ENCODE measurements at places on chromosomes 11 and 22.

DNA sequence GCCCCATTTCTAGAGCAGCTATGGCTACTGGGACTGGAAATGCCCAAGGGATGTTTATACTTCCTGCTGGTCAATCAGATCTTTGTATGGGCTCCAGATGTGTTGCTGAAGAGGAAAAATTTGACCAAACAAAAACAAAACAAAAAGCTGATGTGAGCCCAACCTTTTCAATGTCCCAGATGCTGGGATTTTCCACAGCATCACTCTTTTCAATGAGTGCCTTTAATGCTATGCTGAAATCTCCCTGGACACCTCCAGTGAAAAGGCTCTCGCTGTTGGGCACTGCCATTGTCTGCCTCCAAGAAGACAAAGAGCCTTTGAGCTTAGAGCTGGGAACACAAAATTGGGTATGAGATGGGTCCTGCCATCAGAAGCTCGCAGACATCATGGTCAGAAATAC lies 671.9 kb downstream of the NTM start:
- DNase-seq = no peak

DNA sequence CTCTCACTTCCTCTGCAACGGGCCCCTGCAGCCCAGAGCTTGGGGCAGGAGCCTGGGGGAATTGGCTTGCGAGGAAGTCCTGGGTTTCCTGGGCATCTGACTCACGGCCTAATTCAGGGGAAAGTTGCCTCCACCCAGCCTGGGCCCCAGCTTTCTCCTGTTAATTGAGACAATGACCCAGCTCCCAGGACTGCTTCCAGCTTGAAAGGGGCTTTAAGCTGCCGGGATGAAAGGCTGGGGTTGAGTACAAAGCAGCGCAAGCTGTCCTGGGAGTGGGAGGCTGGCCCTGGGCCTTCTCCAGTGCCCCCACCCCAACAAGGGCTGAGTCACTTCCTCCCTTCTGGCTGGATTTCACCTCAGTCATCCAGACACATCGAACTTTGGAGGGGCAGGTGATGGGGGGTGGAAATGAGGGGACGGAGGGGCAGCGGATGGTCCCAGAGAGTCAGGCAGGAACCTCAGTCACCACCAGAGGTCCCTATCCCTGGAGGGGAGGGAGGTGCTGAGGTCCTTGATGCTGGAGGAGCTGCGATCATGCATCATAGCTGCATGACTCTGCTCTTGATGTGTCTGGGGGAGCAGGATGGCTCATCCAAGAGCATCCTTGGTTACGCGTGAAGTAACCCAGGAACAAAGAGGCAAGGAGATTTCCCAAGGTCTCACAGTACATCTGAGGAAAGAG lies 30.1 kb upstream of the OAF start:
- DNase-seq = no peak

GRCh38 chr11:102154806-102155205 lies 44.6 kb downstream of the YAP1 start:
- no peak for DNase-seq

- DNase-seq = no peak
These were observed 3.0 kb downstream of the LMNTD2 start for GRCh38 chr11:557328-558132.

DNA sequence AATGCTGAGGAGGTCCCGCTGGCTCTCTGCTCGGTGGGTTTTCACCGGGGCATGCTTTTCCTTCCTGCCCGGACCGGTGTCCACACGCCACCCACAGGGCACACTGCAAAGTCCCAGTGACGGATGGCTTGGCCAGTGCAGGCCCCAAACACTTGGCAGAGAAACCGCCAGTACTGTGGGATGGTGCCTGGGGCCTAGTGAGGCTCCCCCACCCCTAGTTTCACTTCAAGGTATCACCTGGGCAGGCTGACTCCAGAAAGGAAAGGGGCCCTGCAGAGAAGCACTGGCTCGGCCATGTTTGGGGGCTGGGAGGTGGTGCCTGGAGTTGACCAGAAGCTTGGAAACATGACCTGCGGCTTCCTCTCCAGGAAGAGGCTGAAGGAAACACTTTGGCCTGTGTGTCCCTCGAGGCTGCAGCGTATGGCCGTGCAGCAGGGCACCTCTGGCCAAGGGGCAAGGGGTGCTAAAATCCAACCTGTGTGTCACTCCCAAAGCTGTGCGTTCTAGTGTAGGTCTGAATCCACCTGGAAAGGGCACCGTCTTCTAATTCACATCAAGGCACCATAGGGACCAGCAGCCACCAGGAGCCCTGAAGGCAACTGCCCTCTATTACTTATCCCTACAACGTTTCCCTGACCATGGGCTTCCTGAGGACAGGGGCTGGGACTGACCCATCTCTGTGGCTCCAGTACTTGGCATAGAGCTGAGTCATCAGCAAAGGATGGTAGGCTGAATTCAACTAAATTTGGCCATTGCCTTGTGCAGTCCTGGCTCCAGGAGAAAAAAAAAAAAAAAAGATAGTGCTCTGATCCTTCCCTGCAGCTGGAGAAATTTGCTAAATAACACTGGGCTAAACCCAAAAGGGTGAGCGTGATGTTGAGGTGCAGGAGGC lies 22.6 kb downstream of the TPBGL start:
- DNase-seq = no peak

DNA sequence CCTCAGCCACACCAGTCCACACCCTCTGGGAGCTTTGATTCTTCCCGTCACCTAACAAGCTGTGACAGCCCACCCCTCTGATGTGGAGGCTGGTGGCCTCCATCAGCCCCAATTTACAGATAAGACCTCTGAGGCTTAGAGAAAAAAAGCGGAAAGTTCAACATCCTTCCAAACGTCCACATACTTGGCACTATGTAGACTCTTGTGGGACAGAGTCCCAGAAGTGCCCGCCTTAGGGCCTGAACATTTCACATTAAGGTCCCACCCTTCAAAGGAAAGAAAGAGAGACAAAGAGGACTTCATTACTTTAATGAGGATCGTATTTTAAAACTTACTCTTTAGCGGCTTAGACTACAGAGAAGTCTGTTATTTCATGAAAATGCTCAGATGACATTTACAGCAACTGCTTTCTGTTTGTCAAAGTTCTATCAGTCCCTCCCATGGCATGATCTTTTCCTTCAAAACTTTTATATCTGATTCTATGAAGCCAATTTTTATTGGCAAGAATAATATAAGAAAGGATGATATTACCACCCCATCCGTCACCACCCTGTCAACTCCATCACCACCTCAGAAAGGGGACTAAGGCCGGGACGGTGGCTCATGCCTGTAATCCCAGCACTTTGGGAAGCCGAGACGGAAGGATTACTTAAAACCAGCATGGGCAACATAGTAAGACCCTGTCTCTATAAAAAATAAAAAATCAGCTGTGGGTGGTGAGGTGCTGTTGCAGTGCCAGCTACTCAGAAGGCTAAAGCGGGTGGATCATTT lies 15.7 kb upstream of the SCGB1A1 start:
- no peak for DNase-seq

- peak; percentile 45 for DNase-seq
These were observed 579 bp upstream of the RASD2 start for GRCh38 chr22:35539910-35540594.

- DNase-seq = no peak
These were observed 27.6 kb upstream of the SIK2 start for GRCh38 chr11:111574373-111575225.

DNA sequence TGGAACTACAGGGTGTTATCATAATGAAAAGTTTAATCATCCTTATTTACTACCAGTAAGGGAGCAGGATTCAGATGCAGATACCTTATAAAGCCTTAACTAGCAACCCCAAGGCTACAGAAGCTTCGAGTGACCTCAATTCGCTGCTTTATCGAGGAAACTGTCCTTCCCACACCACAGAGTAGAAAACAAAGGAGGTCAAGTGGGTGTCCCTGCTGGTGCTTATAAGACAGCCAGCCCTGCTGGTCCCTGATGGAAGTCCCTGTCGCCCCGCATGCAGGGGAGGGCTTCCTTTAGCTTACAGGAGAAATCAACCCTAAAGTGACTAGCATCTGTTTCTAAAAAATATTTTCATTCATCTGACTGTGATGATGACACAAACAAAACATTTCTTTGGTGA lies 7.3 kb downstream of the MN1 start:
- DNase-seq = no peak

GRCh38 chr11:44726283-44727113 lies at the start of gene TSPAN18:
TSPAN18 (plus strand) TSS chr11:44726962; CDS start chr11:44906417, 179,455 bp downstream.
- DNase-seq = peak; percentile 16

DNA sequence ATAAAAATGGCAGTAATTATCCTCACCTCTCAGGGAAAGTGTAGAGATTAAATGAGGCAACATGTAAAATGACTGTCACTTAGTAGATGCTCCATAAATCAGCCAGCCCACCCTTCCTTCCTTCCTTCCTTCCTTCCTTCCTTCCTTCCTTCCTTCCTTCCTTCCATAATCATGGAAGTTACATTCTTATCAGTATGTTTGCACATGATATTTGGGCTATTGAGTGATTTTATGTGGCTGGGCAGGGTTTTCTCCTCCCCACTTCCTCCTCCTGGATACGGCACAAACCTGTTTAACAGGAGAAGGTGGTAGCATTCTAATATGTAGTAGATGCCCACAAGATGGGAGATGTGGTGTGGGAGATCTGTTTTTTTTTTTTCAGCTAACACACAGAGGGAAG lies 11.9 kb downstream of the LYVE1 start:
- DNase-seq = no peak

GRCh38 chr11:28696591-28696990 lies 588.4 kb downstream of the METTL15 start:
- no peak for DNase-seq
